Activated naive CD8-positive, alpha-beta T cell treated with anti-CD3 and anti-CD28 coated beads, Interleukin-2, amount 50 U/mL, for 16 hours (primary cell): ENCODE measurements at places on chromosomes 16 and 17.

- no peak for DNase-seq
These were observed 9.2 kb upstream of the CCL22 start for GRCh38 chr16:57349212-57350031.

DNA sequence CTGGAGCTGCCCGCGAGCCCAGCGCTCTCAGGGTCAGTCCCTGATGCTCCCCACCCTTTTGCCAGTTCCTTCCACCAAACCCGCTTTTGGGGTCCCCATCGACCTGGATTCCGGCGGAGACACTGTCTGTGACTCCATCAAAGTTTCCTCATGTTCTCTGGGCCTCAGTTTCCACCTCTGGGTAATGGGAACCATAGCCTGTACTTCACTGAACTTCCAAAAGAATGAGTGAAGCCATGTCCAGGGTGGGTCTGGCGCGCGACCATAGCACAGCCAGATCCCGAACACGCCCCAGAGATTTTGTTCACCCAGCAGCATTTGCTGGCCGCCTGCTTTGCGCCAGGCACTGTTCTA, 327 bp downstream of the SDR42E2 start:
- DNase-seq = no peak

GRCh38 chr17:81151278-81151677, 14.0 kb upstream of the PVALEF start:
- DNase-seq = no peak

- no peak for DNase-seq
These were observed 2051.3 kb downstream of the TP53TG3F start for GRCh38 chr16:35510701-35511100.

DNA sequence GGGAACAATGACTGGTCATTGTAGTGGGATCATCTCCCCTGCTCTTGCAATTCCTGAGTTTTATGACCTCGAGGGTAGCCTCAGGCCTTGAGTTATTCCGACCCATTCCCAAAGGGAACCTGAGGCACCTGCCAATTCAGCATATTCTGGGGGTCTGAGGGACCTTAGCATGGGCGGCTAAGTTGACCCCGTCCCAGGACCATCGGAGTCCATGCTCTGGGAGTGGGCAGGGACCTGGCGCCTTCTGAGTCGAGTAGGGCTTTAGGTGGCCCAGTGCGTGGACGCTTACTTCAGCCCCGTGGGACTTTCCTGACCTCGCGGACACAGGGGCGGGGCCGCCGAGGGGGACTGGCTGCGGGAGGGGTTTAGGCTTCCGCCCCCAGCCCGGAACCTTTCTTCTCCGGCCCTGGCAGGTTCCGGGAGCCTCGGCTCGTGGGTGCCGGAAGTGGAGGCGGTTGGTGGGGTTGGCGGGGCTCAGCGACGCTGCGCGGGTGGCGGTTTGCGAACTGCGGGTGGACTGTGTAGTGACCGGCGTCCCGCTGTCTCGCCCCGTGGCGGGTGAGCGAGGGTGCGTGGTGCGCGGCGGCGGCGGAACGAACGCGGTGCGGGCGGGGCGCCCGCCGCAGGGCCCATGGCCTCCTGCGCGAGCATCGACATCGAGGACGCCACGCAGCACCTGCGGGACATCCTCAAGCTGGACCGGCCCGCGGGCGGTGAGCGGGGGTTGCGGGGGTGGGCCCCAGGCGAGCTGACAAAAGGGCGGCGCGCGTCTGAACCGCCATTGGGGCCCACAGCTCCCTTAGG, at the start of gene EDC4:
Gene EDC4, plus strand, starts transcription at position 422 of the 804 bp plus-strand sequence. Its CDS starts 210 bp downstream, at position 632.
- peak; percentile 65 for DNase-seq

GRCh38 chr16:82061861-82062525, 26.9 kb downstream of the HSD17B2 start:
- DNase-seq = no peak

DNA sequence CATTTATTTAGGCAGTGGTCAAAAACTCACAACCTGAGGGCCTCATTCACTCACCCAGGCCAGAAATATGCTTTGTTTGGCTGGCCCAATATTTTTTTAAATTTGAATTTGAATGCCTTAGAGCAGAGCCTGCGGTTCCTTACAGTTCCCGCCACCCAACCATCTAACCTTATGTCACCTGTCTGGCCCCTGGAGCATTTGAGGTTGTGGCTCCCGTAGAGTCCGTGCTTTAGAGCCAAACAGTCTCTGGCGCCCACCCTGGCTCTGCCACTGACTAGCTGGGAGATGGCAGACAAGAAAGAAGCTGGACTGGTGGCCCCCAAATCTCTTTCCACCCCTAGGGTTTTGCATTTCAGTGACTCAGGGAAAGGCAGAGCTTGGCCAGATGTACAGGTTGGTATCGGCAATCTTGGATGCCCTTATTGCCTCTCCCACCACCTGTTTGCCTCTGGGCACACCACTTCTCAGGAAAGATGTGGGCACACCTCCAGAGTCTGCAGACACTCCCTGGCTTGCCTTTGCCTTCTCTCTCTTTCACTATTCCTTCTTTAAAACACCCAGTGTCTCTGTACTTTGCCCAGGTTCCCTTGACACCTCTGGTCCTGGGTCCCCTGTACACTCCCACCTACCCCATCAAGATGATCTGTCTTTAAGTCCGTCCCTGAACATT, 1.9 kb upstream of the MAP3K14 start:
- DNase-seq = no peak

DNA sequence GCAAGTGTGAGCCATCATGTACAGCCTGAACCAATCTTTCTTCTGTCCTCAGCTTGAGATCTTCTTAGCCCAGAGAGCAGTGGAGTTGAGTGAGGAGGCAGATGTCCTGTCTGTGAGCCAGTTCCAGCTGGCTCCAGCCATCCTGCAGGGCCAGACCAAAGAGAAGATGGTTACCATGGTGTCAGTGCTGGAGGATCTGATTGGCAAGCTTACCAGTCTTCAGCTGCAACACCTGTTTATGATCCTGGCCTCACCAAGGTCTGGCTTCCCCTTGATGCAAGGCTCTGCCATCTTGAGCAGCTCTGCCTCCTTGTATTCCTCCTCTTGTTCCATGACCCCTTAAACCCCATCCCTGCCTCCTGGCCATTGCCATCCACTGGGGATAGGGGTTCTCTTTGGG, 9.6 kb downstream of the CDK5RAP3 start:
- no peak for DNase-seq

DNA sequence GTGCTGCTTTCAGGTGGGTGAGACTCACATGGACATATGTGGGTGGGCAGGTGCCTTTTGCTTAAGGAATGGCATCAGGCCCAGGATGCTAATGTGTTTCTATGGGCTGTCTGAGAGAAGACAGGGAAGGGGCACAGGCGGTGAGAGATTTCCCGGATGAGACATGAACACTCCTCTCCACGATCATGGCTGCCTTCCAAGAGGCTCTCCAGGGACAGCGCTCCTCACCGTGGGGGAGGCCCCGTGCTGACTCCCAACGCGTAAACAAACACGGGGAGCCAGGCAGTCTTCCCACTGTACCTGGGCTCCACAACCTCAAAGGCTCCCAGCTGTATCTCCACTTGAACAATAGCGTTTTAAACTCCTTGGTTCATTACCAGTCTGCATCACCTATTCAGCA, 42.8 kb downstream of the CDK5R1 start:
- no peak for DNase-seq

DNA sequence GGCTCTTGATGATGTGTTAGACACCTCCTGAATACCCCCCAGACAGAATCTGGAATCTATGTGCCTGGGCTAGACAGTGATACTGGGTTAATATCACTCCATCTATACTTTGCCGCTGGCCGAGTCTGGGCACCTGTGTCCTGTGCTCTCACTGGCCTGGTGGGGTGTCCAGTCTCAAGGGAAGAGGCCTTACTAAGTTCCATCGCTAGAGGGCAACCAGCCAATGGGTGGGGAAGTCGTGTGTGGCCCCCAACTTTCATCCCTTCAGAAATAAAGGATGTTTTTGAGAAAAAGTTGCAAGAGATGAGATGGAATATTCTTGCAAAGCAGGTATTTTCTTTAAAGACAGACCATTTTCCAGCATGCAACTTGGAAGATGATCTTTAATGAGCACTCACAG, 1.6 kb upstream of the GLP2R start:
- DNase-seq = no peak

DNA sequence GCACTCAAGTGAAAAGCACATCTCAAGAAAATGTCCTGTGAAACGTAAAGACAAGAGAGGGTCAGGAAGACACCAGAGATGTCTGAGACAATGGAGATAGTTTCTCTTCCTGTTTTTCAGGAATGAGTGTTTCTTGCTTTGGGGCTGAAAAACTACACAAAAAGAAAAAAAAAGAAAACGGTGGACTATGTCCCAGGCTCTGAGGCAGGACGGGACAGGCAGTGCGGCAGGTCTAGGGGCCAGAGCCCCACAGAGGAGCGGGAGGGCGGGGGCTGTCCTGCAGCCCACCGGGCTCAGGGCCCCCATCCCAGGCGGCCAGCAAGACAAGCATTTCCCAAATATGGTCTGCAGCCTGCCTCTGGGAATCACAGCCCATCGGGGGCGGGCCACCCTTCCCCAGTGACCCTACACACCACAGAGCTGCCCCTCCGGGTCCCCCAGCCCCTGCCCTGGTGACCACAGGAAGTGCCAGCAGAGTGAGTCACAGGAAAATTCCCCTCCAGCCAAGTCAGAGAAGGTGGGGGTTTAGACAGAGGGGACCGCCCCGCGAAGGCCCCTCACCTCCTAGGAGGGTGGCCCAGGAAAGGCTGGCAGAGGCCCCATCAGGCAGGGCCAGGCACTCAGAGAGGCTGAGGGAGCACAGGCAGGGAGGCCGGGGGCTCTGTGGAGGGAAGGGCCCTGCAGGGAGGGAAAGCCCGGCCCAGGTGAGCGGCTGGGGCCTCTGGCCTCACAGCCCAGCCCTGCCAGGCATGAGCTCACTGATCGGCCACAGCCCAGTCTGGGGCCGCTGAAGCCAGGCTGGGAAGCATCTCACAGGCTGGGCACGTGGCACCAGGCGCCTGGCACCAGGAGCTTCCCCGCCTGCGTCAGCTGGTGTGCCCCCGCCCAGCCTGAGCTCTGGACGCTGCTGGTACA, 6.3 kb downstream of the BCAR1 start:
- DNase-seq = no peak

DNA sequence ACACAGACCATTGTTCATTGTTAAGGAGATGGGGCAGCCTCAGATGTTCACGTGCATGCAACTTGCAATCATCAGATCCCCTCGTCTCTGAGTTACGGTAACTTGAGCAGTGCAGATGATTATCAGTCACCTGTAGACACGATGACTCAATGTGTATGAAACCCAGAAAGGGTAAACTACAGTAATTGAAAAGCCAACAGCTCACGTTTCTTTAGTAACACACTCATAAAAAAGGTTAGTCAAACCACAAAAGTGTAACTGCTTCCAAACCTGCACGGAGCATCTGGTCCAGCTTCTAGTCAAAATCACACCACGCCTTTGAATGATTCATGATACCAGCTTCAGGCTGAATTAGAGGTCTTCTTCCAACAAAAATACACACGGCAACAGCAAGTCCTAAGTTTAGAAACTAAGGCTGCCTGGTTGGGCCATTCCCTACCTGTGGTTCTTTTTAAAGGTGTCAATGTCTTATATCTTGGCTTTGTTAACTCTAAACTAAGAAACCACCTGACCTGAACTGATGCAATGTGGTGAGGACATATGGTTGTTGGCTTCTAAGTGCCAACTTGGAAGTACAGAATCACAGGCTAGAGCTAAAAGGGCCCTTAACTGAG, 32.3 kb downstream of the GRB7 start:
- no peak for DNase-seq

GRCh38 chr17:51528111-51528510, 267.8 kb downstream of the UTP18 start:
- DNase-seq = no peak

DNA sequence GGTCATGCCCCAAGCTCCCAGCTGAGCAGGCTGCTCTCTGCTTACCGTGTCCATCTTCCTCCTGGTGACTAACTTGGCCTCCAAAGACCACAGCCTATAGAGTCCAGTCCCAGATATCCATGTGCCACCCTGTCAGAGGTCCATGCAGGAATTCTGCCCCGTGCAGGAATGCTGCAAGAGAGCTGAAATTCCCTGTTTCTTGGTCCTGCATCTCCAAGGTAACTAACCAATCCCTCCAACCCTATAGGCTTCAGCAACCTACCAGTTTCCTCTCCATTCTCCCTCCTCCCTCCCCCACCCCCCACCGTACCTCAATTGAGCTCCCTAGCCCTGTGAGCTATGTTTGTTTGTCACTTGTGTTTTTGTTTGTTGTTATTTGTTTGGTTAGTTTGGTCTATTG, 9.6 kb upstream of the MKS1 start:
- no peak for DNase-seq

- no peak for DNase-seq
These were observed 6.4 kb downstream of the G6PC3 start for GRCh38 chr17:44076716-44077594.

DNA sequence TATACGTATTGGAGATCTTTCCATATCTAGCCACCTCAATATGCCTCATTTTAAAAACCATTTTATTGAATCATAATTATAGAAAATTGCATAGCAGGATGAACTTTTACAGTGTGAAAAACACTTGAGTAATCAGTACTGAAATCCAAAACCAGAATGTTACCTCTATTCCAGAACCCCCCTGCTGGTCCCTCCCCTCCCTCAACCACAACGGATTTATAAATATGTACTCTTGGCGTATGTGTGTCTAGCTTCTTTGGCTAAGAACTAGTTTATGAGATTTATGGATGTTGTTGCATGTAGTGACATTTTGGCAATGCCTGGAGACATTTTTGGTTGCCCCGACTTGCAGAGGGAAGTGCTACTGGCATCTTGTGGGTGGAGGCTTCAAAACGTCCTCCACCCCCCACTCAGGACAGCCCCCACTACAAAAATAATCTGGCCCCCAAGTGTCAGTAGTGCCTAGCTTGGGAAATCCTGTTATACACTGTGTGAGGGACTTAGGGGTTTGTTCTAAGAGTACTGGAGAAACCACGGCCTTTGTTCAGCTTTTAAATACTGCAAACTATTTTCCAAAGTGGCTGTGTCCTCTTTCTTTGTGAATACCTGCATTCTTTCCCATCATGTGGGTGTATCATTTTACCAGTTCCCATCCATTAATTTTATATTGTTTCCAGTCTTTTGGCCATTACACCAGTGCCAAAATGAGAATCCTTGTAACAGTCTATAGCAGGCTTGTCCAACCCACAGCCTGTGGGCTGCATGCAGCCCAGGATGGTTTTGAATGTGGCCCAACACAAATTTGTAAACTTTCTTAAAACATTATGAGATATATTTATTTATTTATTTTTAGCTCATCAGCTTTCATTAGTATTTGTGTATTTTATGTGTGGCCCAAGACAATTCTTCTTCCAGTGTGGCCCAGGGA, 23.7 kb downstream of the ITPRIPL2 start:
- no peak for DNase-seq

- no peak for DNase-seq
These were observed 32.8 kb downstream of the DNAH2 start for GRCh38 chr17:7750321-7750821.
